AG09319 (cell line): ENCODE measurements at places on chromosomes 1 and 21.

- no peak for DNase-seq
Observed at GRCh38 chr1:212816567-212817278, 25.0 kb downstream of the TATDN3 start.

DNA sequence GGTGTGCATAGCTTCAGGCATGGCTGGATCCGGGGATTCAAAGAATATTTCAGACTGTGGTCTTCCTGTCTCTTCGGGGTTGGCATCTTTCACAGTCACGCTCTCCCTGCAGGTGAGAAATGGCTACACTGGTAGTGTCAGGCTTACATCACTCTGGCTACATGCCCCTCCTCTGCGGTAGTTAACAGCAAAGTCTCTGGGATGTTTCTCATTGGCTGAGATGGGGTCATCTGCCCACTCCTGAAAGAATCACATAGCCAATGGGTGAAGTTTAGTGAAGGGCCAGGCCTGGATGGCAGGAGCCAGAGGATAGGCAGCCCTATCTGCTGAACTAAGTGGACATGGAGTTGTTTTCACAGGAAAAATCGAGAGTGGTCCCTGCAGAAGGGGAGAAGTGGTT is 356.5 kb downstream of the MATN1 start:
- DNase-seq: no peak

DNA sequence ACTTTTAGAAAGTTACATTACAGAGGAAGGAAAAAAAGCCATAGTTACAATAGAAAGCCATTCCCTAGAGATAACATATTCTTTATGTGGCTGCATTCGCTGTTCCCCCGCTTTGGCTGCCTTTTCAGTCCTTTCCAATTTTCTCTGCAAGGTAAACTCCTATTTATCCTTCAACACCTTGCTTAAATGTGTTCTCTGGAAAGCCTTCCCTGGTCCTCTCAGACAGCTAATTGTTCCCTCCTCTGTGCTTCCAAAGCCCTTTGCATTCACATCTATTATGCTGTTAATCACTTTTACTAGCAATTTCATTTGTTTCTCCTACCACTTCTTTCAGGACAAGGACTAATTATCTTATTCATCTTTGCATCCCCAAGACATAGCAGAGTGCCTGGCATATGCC is 1.6 kb downstream of the PHC2 start:
- DNase-seq: no peak

DNA sequence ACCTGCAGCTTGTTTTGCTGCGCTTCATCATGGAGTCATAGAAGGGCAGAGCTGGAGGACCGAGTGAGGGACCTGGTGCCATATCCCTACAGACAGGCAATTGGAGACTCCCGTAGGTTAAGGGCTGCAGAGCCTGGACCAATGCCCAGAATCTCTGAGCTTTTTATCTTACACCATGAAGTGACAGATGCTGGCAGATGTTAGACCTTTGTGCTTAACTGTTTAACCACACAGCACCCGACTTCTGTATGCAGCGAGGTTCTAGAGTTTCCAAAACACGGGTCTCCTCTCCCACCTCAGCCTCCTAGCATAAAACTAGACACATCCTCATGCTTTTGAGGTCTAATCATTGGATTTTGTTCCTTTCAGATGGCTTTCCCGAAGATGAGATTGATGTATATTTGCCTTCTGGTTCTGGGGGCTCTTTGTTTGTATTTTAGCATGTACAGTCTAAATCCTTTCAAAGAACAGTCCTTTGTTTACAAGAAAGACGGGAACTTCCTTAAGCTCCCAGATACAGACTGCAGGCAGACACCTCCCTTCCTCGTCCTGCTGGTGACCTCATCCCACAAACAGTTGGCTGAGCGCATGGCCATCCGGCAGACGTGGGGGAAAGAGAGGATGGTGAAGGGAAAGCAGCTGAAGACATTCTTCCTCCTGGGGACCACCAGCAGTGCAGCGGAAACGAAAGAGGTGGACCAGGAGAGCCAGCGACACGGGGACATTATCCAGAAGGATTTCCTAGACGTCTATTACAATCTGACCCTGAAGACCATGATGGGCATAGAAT is 47.6 kb downstream of the B3GALT5 start:
- peak; percentile 32 for DNase-seq

DNA sequence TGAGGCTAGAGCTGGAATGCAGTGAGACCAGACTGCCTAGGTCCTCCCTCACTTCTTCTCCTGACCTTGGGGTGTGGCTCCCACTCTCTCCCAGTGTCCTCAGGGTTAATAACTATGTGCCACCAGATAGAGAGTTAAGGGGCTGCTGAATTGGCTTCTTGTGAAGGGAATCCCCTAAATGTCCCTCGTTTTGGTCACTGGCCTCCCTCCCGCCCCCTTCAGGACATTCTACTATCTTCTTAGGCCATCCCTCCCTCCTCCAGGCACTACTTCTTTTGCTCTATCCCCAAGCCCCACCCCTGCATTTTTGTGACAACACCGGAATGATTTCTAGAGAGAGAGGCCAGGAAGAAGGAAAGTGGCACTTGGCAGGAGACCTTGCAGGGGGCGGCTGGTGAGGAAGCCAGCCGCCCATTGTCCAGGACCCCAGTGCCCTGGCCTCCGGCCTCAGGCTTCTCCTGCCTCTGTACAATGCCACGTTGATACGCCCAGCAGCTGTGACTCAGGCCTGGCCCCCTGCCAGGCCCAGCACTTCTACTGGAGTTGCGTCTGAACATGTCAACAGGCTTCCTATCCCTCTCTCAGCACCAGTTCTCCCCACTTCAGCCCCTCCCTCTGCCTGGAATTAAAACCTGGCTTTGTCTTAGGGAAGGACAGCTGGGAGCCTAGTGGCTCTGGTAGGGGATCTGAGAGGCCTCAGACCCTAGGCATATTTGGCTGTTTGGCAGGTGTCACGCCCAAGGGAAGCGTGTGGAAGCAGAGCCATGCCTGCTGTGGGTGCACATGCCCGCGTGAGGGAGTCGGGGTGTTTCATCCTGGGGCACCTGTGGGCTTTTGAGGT is 9.1 kb downstream of the LMNA start:
- DNase-seq: peak; percentile 97

GRCh38 chr1:97046765-97047420 is 325.3 kb downstream of the PTBP2 start:
- DNase-seq: no peak

GRCh38 chr1:85278853-85279314 is 2.5 kb upstream of the BCL10 start:
- peak; percentile 68 for DNase-seq

GRCh38 chr1:235972311-235972689 is 92.6 kb downstream of the NID1 start:
- DNase-seq: peak; percentile 60

DNA sequence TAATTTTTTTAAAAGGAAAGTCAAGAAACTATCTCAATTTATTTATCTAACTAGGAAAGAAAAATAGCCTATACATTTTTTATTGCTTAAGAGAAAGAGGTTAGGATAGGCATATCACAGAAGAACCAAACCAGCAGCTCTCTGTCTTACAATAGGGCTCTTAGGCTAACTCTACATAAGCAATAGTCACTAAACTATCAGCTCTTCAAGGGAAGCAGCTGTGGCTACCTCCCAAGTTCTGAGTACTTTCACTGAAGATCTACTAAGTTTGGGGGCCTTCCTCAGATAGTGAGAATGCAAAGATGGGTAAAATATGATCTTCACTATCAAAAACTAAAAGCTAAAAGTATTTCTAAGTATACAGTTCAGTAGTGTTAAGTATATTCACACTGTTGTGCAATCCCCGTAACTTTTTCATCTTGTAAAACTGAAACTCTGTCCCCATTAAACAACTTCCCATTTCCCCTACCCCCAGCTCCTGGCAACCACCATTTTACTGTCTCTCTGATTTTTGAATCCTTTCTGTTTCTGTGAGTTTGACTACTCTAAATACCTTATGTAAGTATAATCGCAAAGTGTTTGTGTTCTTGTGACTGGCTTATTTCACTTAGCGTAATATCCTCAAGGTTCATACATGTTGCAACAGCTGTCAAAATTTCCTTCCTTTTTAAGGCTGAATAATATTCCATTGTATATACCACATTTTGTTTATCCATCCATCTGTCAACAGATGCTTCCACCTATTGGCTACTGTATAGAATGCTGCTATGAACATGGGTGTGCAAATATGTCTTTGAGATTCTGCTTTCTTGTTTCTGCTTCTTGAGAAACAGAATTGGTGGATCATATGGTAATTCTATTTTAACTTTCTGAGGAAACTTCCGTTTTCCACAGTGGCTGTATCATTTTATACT is 73.3 kb downstream of the ACBD6 start:
- DNase-seq: no peak

DNA sequence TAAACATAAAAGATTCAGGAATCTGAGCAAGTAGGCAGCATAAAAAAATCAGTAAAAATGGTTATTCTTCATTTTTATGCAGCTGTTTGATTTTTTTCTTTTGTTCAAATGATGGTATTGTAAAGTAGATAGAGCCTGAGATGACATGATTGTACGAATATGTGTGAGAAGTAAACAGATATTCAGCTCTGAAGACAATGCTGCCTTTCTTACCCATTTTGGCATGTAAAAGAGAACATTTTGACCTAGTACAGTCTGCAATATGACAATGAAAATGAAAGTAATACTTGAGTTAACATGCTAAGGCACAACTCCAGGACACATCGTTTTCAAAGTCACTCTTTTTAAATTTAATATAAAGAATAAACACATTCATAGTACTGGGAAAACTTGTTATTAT is 95.7 kb upstream of the NCAM2 start:
- DNase-seq: no peak

- no peak for DNase-seq
Observed at GRCh38 chr1:185528084-185528676, 206.0 kb upstream of the HMCN1 start.

DNA sequence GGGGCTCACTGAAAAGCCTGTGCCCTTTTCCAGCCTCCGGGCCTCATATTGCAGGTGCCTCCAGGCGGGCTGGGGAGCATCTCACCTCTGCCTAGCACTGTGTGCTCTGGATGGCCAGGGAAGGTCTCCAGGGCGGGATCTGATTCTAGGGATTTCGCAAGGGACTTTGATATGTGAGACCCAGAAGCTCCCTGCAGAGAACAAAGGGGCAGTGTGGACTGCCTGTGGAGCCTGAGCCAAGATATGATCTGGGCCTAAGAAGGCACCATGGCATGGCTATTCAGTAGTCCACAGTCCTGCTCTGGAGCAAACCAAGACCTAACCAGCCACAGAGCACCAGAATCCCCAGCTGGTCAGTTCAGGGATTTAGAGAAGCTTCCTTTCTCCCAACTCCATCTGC is 157.2 kb downstream of the ST6GALNAC5 start:
- no peak for DNase-seq

DNA sequence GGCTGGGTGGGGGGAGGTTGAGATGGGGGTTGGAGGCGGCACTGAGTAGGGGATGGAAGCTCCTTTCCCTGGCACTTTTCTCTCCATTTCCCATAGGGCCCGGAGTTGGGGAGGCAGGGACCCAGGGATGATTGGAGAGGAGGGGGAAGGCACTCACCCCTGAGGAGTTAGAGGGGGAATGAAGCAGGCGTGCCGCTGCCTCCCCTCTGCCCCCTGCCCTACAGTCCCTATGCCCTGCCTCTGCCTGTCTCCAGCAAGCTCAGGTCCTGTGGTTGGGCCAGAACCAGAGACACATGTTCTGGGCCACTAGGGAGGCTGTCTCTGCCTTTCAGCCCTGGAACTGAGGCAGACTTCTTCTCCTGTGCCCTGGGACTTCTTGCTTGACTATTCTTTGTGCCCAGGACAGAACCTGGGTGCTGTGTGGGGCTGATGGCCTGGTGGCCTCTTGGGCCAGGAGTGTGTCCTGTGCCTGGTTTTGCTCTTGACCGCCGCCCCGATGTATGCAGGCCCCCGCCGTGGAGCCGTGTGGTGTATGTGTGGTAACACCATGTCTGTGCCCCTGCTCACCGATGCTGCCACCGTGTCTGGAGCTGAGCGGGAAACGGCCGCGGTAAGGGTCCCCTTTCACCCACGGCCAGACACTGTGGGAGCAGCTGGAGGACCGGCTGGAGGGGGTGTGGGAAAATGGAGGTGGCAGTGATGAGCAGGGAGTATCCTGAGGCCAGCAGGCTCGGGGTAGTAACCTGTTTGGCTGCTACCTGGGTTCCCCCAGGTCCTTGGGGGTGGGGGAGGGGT is 1.4 kb downstream of the LYPLA2 start:
- DNase-seq: no peak

GRCh38 chr1:53662169-53662568 is 76.8 kb downstream of the GLIS1 start:
- DNase-seq: no peak

GRCh38 chr1:22788254-22788661 is 77.6 kb downstream of the EPHB2 start:
- DNase-seq: no peak

DNA sequence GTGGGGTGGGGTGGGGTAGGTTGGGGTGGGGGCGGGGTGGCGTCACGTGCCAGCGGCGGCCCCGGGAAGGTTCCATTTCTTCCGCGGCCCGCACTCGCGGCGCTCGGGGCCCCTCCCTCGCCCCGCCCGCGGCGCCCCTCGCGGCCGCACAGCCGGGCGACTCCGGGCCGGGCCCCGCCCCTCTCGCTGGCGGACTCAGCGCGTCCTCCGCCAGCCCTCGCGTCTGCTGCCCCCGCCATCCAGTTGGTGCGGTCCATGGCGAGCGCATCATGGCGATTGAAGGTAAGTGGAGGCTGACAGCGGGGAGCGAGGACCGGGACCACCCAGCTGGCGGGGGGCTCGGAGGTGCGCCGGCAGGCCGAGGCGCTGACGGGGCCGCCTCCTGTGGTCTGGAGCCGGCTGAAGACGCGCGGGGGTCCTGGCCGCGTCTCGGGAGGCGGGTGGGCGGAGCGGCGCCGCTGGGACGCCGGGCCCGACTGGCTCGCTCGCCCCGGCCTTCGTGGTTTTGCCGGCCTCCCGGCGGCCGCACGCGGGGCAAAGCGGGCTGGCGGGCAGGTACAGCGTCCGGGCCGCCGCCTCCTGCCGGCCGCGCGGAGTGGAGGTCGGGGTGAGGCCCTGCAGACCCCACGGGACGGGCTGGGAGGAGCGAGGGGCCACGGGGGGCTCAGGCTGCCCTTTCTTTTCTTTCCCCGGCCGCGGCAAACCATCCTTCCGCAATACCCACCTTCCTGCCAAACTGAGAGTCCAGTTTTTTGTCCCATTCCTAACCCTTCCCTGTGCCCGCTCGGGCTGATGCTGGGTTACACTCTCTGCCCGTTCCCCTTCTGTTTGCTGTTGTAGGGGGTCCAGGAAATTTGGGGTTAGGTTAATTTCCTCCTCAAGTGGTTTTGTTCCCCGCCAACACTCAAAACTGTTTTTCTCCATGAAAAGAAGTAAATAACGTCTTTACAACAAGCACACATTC is at the start of gene SYT14:
SYT14 (plus strand) TSS at position 222 of the 964 bp plus-strand sequence; CDS start at position 270, 48 bp downstream.
- peak; percentile 32 for DNase-seq

DNA sequence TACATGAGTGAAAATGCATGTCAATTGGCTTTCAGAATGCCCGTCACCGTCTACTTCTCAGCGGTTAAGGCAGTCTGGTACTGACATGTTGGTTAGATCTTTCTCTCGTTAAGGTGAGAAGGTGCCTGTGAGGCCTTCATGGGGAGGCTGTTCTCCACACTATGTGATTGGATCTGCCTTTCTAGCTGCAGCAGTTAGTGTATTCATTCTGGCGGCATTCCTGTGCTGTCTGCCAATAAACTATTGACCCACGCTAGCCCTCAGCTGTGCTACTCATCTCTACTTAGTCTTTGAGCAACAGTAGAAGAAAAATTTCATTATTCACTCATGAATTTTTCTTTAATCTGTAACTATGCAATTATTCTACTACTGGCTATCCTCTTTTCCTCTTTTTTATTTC is 32.0 kb downstream of the CCSAP start:
- DNase-seq: no peak

GRCh38 chr21:34969423-34970166 is 79.5 kb downstream of the RUNX1 start:
- no peak for DNase-seq

- no peak for DNase-seq
Observed at GRCh38 chr1:84415396-84415795, 17.1 kb downstream of the DNASE2B start.
